ENCODE measurements at places on chromosomes 3 and 15.
A peak's percentile ranks its signal among the peaks of the same experiment; 100 is the strongest.

- peak; percentile 97 for DNase-seq
Observed at GRCh38 chr3:176167272-176167671, 1030.0 kb downstream of the TBL1XR1 start.

- DNase-seq = no peak
Observed at GRCh38 chr15:50542887-50543210, 3.6 kb downstream of the USP50 start.

DNA sequence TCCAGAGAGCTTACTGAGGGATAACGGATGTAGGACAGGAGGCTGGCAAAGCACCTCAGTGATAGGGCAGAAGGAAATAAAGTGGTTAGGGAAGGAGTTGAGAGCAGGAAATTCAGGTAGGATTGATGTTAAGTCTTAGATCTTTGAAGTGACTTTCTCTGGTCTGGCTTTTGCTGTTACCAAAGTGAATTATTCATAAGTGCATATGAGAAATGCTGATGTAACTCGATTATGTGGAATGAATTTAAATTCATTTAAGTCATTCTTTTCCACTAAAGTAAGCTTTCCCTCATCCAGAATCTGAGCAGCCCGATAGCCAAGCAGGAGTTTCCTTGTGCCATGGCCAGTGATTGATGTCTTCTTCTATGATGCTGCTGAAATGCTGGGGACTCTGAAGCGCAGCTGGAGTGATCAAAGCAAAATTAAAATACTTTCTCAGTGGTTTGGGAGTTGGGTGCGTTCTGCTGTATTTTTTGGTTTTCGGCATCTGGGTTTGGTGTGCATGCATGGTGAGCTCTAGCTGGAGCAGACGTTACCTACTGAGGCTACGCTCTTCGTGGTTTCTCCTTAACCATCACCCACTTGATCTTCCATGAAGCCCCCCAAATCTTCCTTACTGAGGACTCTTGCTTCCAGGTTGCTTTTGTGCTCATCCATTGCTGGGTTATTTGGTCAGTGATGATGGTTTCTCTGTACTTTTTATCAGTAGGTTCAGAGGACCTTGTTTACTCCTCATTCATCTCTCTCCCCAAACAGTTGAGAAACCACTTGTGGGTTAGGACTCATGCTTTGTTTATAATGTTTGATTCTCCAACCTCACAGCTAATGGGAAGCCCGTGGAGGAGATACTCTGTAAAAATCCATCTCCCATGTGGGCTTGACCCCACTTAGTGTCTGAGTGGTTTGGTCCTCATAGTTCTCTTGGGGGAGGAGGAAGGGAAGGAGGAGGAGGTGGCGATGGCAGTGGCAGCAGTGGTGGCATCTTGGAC, 72.5 kb downstream of the IGF1R start:
- DNase-seq = no peak

DNA sequence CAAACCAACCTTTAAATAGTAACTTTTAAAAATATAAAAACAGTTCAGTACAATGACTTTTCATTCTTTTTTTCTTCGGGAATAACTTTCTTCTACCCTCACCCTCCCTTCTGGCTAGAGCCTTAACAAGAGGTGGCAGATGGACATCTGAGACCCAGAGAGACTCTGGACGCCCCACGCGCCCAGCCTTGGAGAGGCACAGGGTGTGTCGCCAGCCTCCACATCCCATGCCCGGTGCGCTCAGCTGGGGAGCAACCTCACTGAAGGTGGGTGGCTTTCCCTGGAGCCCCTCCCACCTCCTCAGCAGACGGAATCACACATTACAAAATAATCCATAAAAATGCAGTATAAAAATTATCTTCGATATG, 49.5 kb downstream of the TLE3 start:
- no peak for DNase-seq

DNA sequence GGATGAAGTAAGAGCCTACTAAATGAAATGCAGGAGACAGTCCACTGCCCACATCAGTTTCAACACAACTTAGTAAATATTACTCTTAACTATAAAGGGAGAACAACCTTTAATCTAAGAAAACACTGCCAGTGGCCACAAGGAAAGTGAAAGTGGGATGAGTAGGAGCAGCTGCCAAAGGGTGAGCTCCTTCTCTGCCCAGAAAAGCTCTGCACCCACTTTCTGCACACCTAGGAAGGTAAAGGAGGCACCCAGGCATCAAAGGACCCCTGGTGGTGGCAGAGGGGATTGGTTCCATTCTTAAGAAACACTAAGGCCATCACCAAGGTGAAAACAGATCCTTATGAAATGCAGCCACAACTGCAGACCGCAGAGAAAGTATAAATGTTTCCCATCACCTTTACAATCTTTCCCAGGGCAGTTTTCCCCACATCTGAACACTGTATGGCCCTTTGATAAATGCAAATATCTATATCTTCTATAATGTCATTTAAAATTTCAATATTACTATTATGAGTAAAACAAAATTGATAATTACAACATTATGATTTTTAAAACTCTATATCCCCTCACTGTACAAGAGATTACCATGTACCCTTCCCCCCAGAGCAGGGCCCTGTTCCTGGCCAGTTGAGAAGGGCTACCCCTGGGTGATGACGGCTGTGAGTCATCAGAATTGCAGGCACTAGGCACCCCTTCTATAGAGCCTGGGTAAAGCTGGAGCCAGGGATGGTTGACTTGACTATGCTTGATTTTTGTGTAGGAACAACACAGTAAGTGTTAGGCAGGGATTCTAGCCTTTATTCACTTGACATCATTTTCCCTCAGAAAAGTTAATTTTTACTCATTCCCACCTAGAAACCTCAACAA, 92.0 kb downstream of the SNRK start:
- peak; percentile 70 for DNase-seq

- DNase-seq = no peak
Observed at GRCh38 chr3:160184655-160185054, 40.6 kb upstream of the C3orf80 start.

DNA sequence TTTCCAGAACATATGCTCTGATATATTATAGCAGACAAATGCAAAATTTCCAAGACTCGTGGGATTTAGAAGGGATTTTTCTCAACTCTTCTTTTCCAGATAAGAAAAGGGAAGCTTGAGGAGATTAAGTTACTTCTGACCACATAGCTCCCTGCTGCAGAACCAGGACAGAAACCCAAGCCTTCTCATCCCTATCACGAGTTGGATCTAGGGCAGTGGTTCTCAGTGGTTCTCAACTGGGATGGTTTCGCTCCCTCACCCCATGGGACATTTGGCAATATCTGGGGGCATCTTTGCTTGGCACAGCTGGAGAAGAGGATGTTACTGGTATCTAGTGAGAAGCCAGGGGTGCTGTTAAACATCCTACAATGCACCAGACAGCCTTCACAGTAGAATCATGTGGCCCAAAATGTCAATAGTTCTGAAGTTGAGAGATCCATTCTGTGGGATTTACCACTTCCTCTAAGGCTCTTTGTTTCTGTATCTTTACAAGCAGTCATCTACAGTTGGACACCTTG, 64.2 kb downstream of the LIPC start:
- no peak for DNase-seq

DNA sequence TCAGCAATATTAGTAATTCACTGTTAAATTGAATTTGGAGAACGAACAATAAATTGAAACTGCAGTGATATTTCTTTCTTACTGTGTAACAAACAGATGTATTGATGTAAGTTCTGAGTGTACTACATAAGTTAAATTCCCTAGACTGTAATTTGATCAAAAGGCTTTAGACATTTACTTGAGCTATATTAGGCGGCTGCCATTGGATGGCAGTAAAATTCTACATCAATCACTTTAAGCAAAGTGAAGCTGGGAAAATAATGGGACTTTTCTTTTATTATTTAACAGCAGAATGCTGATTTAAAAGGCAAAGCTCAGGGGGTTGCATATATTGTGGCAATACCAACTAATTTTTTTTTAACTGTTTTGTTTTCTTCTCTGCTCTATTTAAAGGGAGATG, 212.6 kb upstream of the PLSCR5 start:
- DNase-seq = peak; percentile 65

DNA sequence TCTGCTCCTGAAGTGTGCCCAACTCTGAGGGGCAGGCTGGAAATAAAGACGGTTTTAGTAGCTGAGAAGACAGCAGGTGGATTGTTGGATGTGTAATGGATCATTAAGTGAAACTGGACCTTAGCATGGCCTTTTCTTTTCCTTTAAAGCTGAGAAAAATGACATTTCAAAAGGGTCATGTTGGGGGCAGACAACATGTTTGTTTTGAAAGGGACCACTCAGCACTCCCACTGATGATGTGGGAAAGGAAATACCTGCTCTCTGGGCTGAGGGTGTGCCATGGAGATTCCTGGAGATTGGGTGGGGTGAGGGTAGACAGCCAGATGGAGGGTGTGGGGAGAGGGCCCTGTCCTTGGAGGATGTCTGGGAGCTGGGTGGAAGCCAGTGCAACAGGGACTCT, 38.4 kb downstream of the ANAPC13 start:
- no peak for DNase-seq

GRCh38 chr3:156685752-156686151, 11.4 kb downstream of the TIPARP start:
- no peak for DNase-seq

DNA sequence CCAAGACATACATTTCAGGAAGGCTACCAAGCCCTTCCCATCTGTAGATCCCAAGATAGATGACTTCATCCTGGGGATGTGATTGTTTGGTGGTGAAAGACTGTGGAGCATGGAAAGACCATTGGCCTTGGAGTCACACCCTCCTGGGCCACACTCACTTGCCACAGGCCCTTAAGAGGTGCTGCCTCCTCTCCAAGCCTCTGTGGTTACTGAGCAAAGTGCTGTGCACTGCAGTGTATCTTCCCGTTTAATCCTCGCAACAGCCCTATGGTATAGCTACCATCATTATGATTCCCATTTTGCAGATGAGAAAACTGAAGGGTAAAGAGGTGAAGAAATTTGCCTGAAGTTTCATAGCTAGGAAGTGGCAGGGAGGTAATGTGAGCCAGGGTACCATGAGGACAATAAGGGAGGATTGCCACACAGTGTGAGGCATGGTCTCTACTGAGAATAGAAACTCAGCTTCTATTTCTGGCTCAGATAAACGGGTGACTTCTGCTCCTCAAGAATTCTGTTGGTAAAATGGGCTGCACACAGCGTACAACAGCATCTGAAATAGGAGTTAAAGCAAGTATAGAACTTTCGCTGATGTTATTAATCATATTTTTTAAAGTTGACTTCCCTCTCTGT, 23.9 kb upstream of the RHO start:
- DNase-seq = no peak

GRCh38 chr3:160929595-160929994, 173.6 kb downstream of the PPM1L start:
- peak; percentile 57 for DNase-seq

DNA sequence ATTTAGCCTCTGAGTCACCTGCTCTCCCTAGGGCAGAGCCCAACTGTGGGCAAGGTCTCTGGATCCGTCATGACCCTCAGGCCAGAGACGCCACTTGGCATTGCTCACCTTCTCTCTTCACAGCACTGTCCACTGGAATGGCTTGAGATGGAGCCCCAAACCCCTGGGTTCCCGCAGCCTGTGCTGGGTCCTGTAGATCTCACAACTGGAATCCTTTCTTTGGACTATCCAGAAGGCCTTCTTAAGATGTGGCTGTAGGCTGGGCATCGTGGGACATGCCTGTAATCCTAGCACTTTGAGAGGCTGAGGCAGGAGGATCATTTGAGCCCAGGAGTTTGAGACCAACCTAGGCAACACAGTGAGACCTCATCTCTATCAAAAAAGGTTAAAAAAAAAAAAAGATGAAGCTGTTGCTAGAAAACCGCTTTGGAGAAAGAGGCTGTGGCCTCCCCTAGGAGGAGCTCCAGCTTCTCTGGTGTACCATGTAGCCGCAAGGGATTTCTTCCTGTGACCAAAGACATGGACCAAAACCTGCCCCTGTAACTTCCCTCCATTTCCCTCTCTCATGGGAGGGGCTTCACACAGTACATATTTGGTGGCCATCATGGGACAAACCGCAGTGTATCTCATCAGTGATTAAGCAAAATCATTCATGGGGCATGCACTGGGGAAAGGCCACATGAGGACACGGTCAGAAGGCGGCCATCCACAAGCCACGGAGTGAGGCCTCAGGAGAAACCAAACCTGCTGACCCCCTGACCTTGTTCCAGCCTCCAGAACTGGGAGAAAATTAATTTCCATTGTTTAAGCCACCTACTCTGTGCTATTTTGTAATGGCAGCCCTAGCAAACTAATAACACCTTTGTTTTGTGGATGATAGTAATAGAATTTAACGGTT, 23.3 kb upstream of the BUB1B start:
- DNase-seq = no peak

GRCh38 chr3:154100556-154100955, 20.6 kb upstream of the ARHGEF26 start:
- DNase-seq = no peak

DNA sequence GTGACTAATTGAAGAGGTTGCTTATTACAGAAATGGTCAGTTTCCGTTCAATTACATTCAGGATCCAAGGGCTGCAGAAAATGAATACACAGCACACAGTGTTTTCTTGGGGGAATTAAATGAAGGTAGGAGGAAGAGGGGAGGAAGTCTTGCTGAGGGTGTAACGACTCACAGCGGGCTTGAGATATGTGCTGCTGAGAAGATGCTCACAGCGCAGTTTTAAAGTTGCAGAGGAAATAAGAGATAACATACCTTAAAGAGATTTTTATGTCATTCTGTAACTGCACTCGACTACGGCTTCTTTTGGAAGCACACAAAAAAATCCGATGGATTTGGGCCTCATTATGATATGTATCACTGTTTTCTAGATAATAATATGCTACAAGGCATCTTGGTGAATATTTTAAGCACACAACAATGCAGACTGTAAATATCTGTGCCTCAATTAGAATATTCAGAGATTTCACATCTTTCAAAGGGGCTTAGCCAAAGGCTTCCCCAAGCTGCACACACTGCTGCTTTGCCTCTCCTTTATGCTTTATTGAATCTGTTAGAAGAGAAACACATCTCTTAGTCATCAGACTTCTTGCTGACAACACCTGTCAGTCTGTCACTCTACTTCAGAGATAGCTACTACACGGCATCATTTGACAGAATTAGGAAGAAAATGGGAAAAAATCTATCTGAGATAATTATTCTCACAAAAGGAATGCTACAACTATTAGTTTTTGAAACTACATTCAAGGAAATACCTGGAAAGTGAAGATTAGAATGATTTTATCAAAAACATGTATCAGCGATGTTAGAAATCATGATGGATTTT, 773.2 kb downstream of the OTOL1 start:
- no peak for DNase-seq

- DNase-seq = peak; percentile 8
Observed at GRCh38 chr15:48794697-48795134, 16.2 kb downstream of the CEP152 start.

- no peak for DNase-seq
Observed at GRCh38 chr3:69294014-69294766, 91.7 kb downstream of the FRMD4B start.

- DNase-seq = no peak
Observed at GRCh38 chr3:154061001-154061370, 60.2 kb upstream of the ARHGEF26 start.

- no peak for DNase-seq
Observed at GRCh38 chr3:195443391-195443989, 670 bp upstream of the ACAP2 start.

- DNase-seq = no peak
Observed at GRCh38 chr15:81268881-81269601, 54.9 kb downstream of the STARD5 start.

Data from T47D (cell line).